ENCODE measurements at places on chromosomes 3 and 15.

- DNase-seq: no peak
Measured at GRCh38 chr15:70416829-70417228, 319.1 kb upstream of the TLE3 start.

DNA sequence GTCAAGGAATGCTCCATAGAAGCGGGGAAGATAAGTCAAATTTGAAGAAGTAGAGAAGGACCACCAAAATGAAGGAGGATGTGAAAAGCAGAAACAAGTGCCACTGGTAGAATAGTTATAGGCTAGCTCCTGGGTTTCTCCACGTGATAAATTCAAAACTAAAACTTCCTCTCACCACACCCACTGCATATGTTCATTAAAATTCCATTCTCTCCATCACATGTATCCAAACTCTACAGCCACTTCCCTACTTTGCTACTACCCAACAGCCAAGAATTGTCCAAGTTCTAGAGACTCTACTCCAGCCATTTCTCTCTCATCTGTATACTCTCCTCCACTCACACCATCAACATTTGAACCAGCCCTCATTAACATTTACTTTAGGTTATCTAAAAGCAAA, 60.5 kb downstream of the COL8A1 start:
- DNase-seq: no peak

DNA sequence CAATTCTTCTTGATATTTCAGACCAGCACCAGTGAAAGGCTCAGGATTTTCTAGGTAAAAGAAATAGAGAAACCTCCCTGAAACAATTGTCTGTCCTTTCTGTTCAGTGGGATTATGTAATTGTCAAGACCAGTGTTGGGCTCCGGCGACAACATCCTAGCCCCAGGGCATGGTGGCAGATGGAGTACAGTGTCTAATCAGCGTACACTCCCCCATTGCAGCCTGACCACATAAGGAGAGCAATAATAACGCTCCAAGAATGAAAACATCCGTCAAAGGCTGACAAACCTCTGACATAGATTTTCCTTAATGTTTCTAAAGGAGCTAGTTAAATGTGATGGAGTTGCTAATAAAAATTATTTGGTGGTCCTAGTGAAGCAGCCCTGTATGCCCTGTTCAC, 144.6 kb downstream of the EBLN2 start:
- DNase-seq: no peak

DNA sequence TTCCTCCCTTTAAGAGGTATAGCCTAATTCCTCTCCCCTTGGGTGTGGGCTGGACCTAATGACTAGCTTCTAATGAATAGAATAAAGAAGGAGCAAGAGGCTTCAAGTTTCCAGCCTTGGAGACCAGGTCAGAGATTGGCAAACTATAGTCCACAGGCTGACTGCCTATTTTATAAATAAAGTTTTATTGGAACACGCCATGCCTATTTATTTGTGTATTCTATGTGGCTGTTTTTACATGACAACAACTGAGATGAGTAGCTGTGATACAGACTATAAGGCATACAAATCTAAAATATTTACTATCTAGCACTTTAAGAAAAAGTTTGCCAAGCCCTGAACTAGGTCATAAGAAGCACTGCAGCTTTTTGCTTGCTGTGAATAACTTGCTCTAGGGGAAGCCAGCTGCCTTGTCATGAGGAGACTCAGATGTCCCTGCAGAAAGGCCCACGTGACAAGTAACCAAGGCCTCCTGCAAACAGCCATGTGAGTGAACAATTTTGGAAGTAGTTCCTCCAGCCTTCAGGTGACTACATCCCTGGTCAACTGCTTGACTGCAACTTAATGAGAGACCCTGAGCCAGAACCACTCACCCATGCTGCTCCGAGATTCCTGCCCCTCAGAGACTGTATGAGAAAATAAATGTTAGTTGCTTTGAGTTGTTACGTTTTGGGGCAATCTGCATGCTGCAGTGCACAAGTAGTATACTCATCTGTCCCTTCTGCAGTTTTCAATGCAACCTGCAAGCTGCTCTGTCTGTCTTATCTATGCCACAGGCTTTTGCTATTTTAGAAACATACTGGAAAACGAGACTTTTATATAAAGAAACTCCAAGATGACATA, 21.1 kb upstream of the MAP3K13 start:
- no peak for DNase-seq

- DNase-seq: no peak
Measured at GRCh38 chr3:117479095-117479494, 769.5 kb downstream of the TUSC7 start.

DNA sequence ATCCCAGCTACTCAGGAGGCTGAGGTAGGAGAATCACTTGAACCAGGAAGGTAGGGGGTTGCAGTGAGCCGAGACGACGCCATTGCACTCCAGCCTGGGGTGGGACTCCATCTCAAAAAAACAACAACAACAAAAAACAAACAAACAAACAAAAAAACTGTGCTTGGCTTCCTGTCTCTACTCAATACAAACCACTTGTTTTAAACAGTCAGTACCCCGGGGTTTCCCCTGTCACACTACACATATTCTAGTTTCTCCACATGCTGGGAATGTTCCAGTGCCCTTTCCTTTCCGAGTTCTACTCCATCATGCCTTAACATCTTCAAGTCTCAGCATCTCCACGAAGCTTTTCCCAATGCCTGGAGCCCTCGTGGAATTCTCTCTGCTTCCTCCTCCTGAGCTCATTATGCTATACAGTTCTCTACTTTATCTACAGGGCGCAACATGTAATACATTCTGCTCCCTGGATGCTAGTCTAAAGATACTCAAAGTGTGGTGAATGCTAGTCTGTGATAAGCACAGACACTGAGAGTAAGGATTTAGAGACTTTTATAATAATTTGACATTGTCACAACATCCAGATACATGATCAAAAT, 7.8 kb downstream of the EMC3 start:
- no peak for DNase-seq

- DNase-seq: no peak
Measured at GRCh38 chr15:48710952-48711495, 65.5 kb upstream of the FBN1 start.

- no peak for DNase-seq
Measured at GRCh38 chr15:41693757-41694156, 33.6 kb downstream of the MGA start.

DNA sequence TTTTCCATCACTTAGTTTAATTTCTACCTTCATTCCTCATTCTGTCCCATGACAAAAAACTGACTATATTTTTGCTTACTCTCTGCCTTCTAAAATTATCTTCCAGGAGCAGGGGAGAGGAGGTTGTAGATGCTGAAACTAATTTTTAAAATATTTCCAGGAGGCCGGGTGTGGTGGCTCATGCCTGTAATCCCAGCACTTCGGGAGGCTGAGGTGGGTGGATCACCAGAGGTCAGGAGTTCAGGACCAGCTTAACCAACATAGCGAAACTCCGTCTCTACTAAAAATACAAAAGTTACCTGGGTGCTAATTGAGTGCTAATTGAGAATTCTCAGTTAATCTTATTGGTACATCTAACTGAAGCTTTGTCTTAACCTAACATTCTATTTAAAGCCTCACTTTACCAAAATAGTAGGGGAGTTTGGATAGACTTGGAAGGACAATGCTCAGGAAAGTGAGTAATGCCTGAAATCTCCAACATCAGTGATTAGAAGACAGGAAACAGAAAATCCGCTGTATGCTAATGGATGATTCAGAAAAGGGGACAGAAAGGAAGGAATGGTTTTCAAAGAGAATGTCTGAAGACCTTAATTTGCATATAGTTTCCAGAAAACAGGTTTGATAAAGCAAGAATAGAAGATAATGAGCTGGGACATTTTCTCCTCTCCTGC, 336.1 kb downstream of the GBE1 start:
- DNase-seq: no peak

DNA sequence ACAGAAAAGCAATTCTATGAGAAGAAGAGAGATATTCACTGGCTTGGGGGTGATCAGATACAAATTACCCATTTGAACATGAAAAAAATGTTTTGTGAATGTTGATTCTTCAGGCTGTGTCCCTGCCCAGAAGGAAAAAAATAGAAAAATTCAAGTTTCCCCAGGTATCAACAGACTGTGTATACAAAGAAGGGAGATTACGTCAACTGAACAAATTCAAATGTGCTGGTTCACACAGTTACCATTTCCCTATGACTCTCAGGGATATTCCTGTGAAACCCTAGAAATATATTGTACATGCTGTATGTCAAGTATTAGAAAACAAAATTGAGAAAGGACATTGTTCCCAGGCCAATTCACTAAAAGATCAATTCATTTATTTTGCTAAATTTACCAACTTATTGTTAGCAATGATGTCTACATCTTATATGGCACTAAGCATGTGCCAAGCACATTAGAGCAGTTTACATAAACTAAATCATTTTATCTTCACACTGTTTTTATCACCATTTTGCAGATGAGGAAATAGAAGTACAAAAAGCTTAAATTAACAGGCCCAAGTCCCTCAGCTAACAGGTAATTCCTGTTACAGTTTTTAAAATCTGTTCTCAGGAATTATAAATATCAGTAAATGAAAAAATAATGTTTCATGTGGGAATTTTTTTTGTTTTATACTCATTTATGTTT, 306.7 kb upstream of the ROBO2 start:
- DNase-seq: no peak

DNA sequence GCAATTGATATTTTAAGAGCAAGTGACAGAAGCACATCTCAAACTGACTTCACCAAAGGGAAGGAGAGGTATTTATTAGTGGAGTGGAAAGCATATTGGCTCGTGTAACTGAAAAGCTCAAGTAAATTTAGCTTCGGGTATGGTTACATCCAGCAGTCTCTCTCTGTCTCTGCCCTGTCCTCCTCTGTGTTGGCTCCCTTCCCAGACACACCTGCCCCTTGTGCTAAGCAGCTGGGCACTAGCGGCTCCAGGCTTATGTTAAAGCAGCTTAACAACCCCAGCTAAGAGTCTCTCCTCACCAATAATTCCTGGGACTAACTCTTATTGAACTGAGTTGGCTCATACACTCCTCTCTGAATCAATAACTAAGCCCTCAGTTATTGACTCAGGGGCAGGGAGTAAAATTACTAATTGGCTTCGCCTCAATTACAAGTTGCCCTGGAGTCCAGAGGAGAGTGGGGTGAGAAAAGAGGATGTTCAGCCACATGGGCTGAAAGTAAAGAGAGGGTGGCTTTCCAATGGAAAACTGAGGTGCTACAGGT, 12.8 kb upstream of the SH3BP5 start:
- no peak for DNase-seq

DNA sequence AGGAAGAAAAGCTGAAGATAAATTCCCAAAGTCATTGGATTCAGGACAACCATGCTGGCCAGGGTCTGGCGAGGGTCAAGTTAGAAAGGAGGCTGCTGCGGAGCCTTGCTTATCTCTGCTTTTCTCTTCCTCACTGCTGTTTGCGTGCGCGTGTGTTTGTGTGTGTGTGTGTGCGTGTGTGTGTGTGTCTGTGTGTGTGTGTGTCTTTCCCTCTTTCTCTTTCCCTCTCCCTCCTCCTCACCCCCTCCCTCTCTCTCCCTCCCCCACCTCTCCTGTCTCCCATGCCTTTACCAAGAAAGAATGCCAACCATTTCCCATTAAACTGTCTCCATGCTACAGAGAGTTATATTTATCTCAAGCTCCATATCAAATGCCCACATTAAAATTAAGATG, at the start of gene COLQ:
COLQ (minus strand) TSS at position 134 of the 393 bp plus-strand sequence; CDS start at position 53, 81 bp downstream.
- no peak for DNase-seq

All from ACHN (cell line).